ENCODE measurements at places on chromosomes 13 and 19.

- no peak for DNase-seq
Measured at GRCh38 chr19:54281007-54281728, at the start of gene LILRB2. Gene LILRB2 (minus strand): TSS chr19:54281110. CDS start chr19:54280496, 614 bp downstream.

DNA sequence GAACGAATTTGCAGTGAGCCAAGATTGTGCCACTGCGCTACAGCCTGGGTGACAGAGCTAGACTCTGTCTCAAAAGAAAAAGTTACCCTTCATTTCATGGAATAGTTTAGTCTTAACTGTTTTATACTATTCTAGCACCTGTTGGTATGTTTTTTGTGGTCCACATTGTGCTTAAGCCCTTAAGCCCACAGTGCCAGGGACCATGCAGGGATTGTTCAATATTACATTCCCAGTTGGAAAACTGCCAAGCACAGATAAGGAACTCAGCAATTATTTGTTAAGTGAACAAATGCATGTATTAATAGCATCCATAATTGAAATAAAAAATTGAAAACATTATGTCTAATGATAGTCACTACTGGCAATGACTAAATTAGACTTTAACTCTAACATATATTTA, 193.5 kb downstream of the PCDH17 start:
- no peak for DNase-seq

- no peak for DNase-seq
Measured at GRCh38 chr13:102693776-102694175, 1.1 kb downstream of the METTL21C start.

GRCh38 chr19:33841685-33842084, 45.0 kb downstream of the KCTD15 start:
- no peak for DNase-seq

- peak; percentile 72 for DNase-seq
Measured at GRCh38 chr13:24161010-24161775, 673 bp downstream of the SPATA13 start.

DNA sequence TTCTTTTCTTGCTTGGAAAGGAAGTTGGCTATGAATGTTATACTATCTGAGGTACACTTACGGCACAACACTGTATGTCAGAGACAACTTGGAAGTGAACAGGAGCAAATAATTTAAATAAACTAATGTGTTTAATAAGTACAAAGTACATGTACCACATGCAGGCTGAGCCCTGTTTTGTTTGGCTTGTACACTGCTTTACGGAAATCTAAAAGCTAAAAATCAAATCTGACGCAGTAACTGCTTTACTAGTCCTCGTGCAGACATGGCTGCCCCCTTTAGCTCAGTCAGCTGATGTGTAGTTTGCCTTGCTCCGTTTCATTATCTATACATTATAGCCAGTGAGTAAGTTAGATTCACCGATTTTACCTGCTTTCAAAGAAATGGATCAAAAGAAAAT, 36.5 kb downstream of the TDRD3 start:
- DNase-seq: no peak

- no peak for DNase-seq
Measured at GRCh38 chr19:52725528-52725961, 9.3 kb downstream of the ZNF611 start.

DNA sequence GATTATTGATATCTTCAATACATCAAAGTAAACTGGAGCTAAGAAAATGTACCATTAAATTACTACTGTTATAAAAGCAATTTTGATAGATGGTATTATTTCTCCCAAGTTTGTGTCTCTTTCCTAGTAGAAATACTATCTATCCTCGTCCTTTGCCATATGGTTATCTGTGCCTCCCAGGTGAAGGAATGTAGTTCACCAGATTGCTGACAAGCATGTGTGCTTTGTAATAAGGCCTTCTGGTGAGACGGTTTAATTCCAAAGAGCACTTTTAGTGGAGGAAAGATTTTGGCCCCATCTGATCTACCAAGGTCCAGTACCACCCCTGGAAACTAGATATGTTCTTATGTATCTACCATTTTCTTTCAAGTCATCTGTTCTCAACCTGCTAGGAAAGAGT, 243.6 kb downstream of the DLEU7 start:
- DNase-seq: no peak

- no peak for DNase-seq
Measured at GRCh38 chr19:50928831-50929230, 17.6 kb upstream of the KLK4 start.

DNA sequence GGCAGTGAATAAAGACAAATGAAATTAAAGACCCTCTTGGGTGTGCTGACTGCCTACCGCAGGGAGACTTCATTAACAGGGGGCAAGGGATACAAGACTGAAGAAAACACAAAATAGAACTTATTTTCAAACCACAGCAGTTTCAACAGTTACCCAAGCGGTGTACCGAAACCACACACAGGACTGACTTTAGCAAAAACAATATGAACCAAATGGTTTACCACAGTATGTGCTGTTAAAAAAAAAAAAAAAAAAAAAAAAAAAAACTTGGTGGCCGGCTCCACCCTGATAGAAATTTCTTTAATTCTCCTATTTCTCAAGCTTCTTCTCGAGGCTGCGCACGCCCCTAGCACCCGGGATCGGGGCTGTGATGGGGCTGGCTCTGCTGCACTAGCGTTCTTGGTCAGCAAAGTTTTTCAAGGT, 42.6 kb downstream of the KLF2 start:
- DNase-seq: no peak

- DNase-seq: no peak
Measured at GRCh38 chr13:58827904-58828303, 1196.4 kb downstream of the PCDH17 start.

- peak; percentile 77 for DNase-seq
Measured at GRCh38 chr19:7500811-7501450, 12.1 kb upstream of the PEX11G start.

DNA sequence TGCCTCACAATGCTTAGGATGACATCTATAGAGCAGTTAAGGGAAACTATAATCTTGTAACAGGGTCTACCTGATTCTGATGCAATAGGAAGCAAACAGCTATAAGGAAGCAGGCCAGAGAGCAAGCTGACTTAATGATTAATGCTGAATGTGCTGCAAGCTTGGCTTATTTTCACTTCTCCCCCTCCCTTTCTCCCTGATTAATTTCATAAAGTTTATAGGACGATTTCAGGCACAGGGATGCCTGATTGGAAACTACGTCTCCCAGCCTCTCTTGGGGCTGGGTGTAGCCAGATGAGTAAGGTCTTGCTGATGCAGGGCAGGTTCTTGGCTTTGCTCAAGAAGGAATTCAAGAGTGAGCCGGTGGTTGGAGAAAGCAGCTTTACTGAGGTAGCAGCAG, 82.8 kb upstream of the MRI1 start:
- DNase-seq: no peak

DNA sequence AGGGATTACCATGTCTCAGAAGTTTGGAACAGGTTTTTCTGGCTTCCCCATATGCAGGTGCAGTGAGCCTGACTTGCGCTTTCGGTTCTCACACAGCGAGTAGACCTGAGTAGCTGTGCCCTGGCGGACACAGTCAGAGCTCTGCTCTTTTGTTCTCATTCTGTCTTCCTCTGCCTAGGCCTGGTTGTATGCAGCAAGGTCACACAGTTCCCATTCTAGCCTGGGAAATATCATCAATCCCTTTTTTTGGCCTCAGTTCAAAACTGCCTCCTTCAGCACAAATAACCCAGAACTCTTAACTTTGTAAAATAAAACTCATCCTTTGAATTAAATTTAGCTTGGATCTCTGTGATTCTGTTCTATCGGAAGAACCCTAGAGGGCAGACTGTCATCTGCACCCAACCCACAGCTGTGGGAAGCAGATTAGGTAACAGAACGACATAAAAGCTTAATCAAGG, 10.2 kb downstream of the OXGR1 start:
- DNase-seq: peak; percentile 73

GRCh38 chr13:42266473-42266872, 5.5 kb upstream of the AKAP11 start:
- DNase-seq: no peak

- peak; percentile 45 for DNase-seq
Measured at GRCh38 chr13:31945202-31945961, 86.2 kb upstream of the FRY start.

- DNase-seq: no peak
Measured at GRCh38 chr13:51457086-51457815, 4.4 kb upstream of the INTS6 start.

DNA sequence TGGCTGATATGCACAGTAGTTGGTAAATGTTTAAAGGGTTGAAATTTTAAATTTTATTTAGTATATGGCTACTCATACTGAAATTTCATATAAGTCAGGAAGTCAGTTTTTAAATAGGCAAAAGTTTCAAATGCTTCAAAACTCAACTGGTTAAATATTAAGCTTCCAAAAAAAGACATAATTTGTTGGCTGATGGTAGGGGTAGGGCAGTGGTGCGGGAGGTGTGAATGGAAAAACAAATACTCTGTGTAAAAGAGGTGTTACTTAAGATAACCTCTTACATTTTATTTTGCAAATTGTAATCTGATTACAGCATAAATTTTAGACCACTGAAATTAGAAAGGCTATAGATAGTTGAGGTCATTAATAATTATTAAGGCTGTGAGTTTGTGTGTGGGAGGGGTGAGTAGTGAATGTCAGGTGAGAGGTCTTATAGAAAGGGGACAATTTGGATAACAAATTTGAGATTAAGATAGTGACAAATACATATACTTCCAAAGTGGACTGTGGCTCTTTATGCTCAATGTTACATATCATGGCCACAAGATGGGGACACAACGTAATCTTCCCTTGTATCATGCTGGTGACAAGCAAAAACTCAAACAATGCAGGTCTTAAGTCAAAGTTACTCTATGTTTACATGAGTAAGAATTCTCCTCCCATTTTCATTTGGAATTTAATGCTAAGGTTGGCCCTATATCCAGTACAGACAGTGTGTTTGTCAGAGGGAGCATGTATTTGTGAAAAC, 36.6 kb upstream of the OXGR1 start:
- DNase-seq: no peak

DNA sequence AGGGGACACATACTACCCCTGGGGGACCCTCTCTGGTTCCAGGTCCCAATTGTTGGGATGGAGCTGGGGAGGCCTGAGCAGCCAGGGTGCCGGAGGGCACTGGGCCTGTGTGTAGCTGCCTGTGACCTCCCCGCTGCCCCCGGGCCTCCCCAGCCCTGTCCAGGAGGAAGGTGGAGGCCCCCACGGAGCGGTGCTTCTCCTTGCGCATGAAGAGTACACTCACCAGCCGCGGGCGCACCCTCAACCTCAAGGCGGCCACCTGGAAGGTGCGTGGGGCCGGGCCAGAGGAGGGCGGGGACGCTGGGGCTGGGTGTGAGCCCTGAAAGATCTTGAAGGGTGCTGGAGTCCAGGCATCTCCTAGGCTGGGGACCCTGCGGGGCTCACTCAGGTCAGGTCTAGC, 11.7 kb downstream of the HIF3A start:
- DNase-seq: no peak

- peak; percentile 78 for DNase-seq
Measured at GRCh38 chr19:480016-480855, 16.1 kb upstream of the MADCAM1 start.

- no peak for DNase-seq
Measured at GRCh38 chr13:107516517-107516916, 698.8 kb downstream of the LIG4 start.

DNA sequence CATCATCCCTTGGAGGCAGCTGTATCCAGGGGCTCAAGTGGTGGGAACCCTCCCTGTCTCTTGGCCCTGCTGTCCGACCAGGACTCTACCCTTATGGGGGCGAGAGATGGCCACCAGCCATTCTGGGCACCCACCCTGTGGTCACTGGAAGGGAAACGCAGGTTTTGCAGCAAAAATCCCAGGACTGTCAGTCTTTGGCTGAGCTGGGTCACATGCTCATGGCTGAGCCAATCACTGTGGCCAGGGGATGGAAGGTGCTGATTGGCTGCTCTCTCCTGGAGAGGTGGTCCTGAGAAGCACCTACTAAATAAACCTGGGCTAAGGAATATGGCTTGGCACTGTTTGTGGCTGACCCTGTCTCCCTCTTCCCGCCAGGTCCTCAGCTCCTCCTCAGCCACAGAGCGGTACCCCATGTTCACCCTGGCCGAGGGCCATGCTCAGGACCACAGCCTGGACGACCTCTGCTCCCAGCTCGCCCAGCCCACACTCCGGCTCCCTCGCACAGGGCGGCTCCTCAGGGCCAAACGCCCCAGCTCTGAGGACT, 8.9 kb downstream of the ATG4D start:
- DNase-seq: peak; percentile 30

DNA sequence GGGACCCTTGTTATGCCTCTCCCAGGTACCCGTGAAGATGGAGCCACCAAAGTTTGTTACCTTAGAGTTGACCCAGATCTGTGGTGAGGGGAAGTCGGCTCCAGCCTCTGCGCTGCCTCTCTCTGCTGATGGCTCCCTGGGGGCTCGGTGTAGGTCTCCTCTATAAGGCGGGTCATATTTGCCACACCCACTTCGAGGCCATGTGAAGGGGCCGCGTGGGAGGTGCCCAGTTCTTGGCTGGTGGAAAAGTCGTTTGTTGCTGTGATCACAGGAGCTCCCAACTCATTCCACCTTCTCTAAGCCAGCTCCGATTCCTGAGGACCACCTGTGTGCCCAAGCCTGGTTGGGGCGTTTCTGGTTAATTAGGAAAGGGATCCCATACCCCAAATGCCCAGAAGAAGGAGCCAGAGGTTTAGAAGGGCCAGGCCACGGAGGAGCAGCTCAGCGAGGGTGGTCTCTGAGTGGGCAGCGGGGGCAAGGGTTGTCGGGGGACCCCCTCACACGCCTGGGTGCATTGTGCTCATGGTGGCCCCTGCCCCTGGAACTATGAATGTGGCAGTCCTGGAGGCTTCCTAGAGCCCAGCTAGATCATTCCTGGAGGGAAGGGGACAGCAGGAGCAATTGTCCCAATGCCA, 296.5 kb downstream of the ZNF536 start:
- DNase-seq: no peak

DNA sequence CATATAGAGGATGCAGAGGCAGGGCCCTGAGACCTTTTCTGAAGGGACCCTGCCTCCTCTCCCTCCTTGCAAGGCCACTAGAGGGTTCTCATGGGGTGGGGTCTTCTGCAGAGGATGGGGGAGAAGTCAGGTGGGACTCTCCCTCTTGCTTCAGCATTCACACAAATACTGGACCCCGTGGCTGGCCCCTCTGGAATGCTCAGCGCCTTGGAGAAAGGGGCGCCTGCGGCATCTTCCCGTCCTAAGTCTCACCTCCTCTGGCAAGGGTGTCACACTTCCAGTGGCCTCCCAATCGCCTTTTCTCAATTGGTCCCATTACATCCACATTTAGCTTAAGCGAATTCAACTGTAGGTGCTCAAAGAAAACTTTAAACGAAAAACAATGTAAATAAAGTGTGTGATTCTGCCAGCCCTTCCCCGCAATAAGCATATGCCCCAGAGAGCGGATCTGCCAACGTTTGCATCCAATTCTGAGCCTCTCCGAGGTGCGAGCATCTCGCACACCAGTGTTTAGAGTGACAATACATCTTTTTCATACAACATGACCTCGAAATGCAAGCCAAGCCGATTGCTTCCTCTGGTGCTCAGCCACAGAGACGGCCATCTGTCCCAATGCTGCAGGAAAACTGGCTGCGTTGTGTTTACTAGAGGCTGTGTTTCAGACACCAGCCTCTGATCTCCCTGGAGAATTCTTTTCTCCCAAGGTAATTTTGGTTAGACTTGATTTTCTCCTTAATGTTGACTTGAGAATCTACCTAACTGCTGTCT, 69.1 kb upstream of the WASF3 start:
- no peak for DNase-seq

GRCh38 chr19:12782424-12783290, 7.3 kb upstream of the HOOK2 start:
- peak; percentile 84 for DNase-seq

Measured in colonic mucosa (tissue), 4 donors.